ENCODE measurements at places on chromosomes 3 and 15.

- DNase-seq = no peak
Measured at GRCh38 chr3:13584427-13584891, 35.5 kb downstream of the FBLN2 start.

DNA sequence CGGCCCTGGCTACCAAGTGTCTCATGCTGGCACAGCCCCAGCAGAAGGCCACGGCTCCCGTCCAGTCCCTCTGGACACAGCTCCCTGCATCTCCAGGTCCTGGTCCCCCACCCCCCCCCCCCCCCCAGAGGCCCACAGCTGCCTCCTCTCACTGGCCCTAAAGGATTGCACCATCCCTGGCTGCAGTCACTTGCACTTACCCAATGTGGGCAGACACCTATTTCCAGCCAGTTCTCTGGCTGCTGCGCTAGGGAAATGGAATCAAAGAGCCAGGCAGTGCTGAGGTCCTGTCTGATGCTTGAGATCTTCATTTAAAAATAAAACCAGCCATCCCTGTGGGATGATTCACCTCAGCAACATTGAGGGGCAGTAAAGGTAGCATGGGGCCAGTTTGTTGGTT is 346.4 kb downstream of the OCA2 start:
- DNase-seq = no peak

DNA sequence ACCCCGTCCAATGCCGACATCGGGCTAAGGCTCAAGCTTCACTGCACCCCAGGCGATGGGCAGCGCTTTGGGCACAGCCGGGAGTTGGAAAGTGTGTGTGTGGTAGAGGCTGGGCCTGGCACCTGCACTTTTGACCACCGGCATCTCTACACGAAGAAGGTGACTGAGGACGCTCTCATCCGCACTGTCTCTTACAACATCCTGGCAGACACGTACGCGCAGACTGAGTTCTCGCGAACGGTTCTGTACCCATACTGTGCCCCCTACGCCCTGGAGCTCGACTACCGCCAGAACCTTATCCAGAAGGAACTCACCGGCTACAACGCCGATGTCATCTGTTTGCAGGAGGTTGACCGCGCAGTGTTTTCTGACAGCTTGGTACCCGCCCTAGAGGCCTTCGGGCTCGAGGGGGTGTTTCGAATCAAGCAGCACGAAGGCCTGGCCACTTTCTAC is 1.0 kb downstream of the PDE12 start:
- peak; percentile 69 for DNase-seq

- DNase-seq = no peak
Measured at GRCh38 chr3:1318296-1319005, 225.6 kb downstream of the CNTN6 start.

- peak; percentile 62 for DNase-seq
Measured at GRCh38 chr3:107523539-107524325, 970 bp downstream of the BBX start.

GRCh38 chr15:41231422-41232226 is 556 bp downstream of the CHP1 start:
- DNase-seq = no peak

DNA sequence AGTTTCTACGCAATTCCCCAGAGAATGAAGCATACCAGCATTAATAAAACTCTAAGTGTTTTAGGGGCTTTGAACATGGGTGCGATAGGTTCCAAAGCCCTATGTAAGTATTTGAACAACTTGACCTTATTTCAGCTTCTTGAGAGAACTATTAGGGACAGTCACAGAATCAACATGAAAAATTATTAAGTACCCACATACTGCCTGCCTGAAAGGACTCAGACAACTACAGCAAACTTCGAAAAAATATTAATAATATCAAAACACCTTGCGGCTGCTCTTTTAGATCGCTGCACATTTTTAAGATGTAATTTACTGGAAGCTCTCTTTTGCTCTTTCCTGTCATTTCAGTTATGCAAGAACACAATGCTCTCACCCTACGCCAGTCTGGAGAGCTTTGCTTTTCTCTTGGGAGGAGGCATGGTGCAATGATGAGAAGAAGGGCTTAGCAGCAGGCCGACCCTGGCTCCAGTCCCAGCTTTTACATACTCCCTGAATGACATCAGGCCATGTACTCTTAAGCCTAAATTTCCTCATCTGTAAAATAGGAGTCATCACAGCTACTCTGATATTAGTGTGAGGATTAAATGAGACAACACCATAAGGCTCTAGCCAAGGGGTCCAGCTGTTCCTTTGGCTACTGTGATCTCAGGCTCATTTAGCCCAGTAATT is 640.7 kb downstream of the FHIT start:
- no peak for DNase-seq

- DNase-seq = no peak
Measured at GRCh38 chr3:171970301-171970788, 69.0 kb upstream of the FNDC3B start.

- DNase-seq = peak; percentile 34
Measured at GRCh38 chr3:19885468-19885867, 48.5 kb downstream of the EFHB start.

DNA sequence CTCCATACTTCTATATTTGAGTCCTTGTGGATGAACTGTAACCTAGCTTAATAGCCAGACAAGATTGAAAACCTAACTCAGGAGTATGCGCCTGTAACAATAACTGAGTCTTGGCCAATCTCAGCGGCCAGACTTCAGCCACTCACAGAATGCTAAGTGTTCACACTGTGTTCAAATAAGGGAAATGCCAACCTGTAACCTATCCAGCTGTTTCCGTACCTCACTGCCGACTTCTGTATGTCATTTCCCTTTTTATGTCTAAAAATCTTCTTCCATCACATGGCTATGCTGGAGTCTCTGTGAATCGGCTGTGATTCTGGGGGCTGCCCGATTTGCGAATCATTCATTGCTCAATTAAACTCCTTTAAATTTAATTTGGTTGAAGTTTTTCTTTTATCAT is 169.2 kb downstream of the NFKBIZ start:
- DNase-seq = no peak

DNA sequence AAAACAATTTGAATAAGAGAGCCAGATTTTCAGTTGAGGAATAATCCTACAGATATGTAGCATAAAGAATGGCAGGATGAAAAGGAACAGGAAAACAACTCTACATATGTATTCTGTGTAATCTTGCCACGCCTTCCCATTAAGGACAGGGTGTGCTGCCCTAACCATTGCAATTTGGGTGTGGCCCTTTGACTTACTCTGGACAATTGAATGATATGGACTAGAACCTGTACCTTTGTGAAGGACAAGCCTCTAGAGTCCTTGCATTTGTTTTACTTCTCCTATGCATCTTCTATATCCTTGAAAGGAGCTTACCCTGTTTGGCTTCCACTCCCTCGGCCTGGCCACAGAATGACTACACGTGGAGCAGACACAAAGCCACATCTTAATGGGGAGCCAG is 1261.6 kb upstream of the GBE1 start:
- no peak for DNase-seq

DNA sequence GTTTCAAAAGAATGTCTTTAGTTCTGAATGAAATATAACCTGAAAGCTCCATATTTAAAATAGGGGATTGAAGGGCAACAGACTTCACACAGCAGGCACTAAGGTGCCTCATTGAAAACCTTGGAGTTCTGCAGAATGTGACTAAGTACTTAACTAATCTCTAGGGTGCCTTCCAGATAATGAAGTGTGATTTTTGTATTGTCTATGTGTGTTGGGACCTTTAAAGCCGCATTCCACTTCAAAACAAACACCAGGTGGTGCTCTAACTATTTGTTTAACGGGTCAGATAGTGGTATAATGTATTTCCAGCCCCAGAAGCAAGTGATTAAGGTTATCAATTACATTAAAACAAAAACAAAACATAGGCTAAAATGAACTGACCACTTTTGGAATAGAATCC is 28.0 kb downstream of the TFG start:
- no peak for DNase-seq

DNA sequence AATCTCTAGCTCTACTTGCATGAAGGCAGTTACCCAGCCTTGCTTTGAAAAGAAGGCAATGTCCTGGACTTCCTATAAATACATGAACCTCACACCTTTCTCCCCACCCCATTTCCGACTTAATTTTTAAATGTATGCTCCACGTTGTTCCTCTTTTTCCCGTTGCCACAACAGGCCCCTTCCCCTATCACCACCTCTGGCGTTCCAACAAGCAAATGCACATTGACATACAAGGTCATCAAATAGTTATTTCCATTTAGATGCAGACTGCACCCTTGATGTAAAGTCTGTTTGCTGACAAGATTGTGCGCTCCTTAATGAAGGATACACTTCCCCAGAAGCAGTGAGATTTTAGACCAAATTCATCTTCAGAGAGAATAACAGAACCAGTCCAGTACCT is 260.7 kb upstream of the UMPS start:
- DNase-seq = no peak

DNA sequence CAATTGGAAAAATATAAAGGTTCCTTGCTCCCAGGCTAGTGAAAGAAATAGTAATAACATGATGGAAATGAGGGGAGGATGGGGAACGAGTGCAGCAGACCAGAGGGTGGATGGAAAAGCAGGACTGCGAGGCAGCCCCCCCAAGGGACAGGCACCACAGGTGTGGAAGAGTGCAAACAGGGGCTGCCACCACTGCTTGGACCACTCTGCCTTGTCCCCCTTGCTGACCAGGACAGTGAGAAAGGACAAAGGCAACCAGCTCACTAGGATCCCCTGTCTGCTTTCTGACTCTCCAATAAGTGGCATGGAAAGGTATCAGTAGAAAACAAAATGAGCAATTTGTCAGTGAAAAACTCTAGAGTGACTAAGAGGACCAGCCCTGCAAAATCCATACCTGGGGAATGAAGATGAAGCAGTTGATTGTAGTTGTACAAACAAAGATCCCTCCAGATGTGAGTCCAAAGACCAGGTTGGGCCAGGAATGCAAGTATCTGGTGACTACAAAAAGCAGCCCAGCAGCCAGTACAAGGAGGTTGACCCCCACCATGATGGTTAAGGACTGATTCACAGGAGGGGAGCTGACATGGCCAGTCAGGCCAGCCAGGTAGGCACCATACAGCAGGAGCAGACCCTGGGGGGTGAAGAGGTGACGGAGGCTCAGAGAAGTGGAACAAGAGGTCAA is 86.6 kb upstream of the GSK3B start:
- DNase-seq = no peak

DNA sequence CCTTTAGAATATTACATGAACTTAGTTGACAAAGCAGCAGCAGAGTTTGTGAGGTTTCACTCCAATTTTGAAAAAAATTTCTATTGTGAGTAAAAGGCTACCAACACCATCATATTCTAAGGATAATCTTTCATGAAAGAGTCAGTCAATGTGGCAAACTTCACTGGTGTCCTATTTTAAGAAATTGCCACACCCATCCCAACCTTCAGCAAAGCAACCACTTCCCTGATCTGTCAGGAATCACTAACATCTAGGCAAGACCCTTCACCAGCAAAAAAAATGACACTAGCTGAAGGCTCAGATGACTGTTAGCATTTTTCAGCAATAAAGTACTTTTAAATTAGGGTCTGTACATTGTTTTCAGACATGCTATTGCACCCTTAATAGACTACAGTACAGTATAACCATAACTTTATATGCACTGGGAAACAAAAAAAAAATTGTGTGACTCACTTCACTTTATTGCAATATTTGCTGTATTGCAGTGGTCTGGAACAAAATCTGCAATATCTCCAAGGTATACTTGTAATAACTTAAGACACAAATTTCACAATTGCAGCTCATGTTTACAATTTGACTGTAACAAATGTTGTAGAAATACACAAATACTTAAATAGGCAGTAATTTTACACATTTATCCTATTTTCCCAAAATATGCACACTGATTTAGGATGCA is 38.9 kb upstream of the ALCAM start:
- DNase-seq = no peak

- no peak for DNase-seq
Measured at GRCh38 chr15:66482539-66482938, 15.0 kb downstream of the SNAPC5 start.

DNA sequence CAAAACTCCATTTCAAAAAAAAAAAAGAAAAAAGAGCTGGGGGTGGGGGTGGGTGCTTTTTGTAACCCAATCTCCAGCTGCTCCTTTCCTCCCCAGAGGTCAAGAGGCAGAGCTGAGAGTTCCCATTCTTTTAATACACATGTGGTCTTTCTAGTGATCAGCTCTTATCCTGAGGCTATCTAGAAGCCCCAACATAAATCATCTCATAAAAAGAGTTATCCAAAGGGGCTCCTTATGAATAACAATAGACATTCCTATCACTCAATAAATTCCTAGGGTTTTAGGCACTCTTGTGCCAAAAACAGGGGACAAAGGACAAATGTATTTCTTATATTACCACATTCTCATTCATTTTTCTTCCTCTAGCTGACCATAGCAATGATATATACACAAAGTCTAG is 25.1 kb upstream of the GAP43 start:
- DNase-seq = no peak

- DNase-seq = peak; percentile 35
Measured at GRCh38 chr3:46883054-46883829, 5.7 kb downstream of the PTH1R start.

GRCh38 chr15:80820092-80820491 is 40.9 kb downstream of the CEMIP start:
- no peak for DNase-seq

GRCh38 chr3:185757176-185757575 is 67.7 kb downstream of the IGF2BP2 start:
- DNase-seq = no peak

DNA sequence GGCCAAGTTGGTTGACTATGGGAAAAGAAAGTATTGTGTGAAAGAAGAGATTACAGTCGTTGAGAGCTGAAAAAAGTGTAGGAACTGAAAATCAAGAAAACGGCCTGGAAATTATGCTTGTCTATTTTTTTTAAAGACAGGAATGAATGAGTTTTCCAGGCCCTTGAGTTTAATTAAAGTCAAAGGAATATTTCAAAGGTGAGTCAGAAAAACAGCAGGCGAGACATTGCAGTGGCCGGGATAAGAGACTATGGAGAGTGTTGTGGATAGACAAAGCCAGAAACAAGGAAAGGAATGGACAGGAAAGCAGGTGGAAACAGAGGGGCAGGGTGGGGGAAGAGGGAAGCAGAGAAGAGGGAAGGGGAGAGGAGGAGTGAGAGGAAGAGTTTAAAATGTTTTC is 275.1 kb upstream of the LRTM1 start:
- no peak for DNase-seq

DNA sequence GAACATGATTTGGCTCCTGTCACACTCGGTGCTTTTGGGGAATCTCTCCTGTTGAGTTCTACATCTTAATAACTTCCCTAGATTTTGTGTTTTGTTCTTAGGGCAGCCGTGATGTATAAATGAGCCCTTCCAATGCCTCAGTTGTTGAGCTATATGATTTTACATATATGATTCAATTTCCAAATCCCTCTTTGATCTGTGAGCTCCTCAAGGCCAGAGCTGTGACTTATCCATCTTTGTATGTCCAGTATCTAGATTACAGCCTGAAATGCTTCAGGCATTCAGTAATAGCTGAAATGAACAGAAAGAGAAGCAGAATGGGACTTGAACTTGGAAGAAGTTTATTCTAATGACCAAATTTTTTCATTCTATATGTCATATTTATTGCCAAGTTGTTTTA is 26.6 kb downstream of the CGGBP1 start:
- no peak for DNase-seq

GRCh38 chr15:101250873-101251829 is 697 bp downstream of the CHSY1 start:
- DNase-seq = no peak

- DNase-seq = no peak
Measured at GRCh38 chr3:65070968-65071367, 383.2 kb upstream of the ADAMTS9 start.

All from activated CD8-positive, alpha-beta T cell treated with anti-CD3 and anti-CD28 coated beads, Interleukin-2, amount 10 ng/mL, durations not matched to agents 7 days and 5 days (primary cell).